ENCODE measurements at places on chromosomes 2 and 18.

- no peak for DNase-seq
Observed at GRCh38 chr18:25247725-25248124, 104.2 kb downstream of the ZNF521 start.

GRCh38 chr2:159913900-159914299, 115.9 kb upstream of the CD302 start:
- no peak for DNase-seq

DNA sequence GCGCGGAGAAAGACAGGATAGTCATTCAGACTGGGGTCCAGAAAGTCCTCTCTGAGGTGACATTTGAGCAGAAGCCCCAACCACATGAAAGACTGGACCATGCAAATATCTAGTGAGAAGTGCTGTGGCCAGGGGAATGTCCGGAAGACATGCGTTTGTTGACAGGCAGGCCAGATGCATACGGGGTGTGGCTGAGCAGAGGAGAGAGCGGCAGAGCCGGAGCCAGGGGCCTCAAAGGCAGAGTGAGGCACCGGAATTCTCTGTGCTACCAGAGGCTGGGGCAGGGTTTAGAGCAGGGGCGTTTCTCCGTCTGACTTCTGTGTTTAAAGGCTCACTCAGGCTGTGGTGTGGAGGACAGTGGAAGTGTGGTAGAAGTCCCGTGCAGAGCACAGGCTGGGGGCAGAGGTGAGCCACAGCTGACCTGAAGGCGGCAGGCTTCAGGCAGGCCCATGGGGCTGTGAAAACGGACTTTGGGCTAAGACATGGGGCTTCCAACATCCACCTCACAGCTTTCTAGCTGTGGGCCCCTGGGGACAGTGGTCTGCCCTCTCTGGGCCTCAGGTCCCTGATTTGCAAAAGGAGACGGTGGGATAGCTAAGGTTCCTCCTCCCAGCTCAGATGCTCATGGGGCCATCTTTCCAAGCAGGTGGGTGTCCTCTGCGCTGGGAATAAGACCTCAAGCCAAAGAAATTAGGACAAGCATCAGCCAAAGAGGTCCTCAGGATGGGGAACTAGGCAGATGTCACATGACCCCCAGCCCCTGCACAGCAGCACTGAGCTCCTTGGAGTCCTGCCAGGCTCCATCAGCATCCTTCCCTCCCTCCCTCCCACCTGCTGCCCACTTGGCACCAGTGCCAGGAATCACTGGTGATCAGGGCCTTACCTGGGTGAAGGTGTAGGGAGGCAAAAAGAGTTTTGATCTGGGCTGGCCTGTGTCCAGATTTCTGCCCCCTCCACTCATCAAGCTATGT, 11.2 kb downstream of the RUFY4 start:
- no peak for DNase-seq

- no peak for DNase-seq
Observed at GRCh38 chr2:190767821-190768220, 112.8 kb upstream of the GLS start.

- DNase-seq = no peak
Observed at GRCh38 chr2:173221937-173222594, 132.6 kb upstream of the CDCA7 start.

DNA sequence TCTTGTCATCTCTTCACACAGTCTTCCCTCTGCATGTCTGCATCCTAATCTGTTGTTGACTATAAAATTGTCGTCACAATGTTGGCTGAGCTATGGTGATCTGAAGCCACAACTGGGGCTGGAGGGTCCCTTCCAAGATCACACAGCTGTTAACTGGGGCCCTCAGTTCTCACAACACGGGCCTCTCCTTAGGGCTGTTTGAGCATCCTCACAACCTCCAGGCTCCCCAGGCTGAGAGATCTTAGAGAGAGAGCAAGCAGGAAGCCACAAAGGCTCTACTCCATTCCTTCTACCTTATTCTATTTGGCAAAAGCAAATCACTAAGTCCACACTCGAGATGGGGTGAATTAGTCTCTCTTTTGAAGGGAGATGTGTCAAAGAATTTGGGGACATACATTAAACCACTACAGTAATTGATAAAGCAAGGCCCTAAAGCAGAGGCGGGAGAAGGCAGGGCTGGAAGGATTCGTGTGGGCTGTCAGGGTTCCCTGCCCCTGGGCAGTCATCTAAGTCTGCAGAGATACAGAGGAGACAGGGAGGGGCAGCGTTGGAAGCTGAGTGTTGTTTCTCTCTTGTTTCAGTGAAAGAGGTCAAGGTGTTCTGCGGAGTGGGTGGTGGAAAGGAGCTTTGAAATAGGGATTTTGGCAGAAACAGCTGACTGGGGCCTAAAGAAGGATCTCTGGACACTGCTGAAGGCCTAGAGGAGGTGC, 15.9 kb downstream of the MYO7B start:
- DNase-seq = no peak

All from cerebellar nuclear complex (tissue), 1 donor.